ENCODE measurements at places on chromosomes 12 and 14.

- DNase-seq, result no peak
Observed at GRCh38 chr14:104991896-104992230, 6.3 kb downstream of the CLBA1 start.

DNA sequence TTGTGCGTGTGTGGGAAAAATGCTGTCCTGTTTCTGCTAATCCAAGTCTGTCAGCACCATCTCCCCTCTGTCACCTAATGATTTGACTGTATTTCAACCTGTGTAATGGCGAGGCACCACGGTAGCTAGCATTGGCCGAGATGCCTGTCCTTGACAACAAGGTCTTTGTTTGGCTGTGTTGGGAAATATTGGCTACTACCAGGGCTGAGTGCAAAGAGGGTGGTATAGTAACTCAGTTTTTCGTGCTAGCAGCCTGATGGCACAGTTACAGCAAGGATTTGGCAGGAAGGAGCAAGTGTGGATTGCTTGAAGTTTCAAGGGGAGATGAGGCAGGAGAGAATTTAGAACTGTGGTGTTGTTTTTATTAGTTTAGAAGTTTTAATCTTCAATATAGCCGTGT lies 440.3 kb upstream of the RGS6 start:
- DNase-seq, result no peak

DNA sequence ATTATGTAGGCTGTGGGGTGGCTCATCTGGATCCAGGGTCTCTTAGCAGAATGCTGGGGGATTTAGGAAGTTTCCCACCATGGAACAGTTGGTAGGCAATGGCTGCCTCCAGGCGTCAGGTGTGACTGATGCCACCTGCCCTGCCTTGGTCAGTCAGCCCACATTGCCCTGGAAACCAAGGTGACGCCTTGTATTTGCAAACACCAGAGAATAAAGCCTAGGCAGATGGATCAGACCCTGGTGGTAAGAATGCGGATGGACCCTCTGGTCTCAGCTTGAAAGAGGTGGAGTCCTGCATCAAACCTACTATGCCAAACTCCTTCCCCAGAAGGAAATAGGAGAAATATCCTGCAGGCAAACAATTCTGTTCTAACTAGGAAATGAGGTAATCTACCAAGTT lies 38.2 kb downstream of the NCKAP5L start:
- no peak for DNase-seq

DNA sequence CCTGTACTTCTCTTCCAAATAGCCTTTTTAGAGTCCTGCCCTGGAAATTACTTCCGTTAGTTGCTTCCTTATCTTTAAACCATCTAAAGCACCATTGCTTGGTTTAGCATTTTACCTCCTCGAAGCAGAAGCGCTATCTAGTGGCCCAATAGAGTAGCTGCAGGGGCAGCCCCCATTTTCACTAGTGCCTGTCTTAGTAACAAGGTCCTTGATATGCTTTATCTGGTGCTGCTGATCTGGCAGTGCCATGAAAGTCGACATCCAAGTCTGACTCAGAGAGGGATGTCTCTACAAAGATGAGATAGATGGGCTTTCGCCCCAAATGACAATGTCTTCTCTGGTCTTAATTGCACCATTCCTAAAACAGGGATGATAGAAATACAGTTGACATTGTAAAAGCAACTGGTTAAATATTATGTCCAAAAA lies 25.0 kb upstream of the CIT start:
- peak; percentile 59 for DNase-seq

- DNase-seq, result no peak
Observed at GRCh38 chr12:68975811-68976210, 42.8 kb upstream of the CPM start.

- DNase-seq, result no peak
Observed at GRCh38 chr12:54991161-54991990, 6.8 kb upstream of the TESPA1 start.

DNA sequence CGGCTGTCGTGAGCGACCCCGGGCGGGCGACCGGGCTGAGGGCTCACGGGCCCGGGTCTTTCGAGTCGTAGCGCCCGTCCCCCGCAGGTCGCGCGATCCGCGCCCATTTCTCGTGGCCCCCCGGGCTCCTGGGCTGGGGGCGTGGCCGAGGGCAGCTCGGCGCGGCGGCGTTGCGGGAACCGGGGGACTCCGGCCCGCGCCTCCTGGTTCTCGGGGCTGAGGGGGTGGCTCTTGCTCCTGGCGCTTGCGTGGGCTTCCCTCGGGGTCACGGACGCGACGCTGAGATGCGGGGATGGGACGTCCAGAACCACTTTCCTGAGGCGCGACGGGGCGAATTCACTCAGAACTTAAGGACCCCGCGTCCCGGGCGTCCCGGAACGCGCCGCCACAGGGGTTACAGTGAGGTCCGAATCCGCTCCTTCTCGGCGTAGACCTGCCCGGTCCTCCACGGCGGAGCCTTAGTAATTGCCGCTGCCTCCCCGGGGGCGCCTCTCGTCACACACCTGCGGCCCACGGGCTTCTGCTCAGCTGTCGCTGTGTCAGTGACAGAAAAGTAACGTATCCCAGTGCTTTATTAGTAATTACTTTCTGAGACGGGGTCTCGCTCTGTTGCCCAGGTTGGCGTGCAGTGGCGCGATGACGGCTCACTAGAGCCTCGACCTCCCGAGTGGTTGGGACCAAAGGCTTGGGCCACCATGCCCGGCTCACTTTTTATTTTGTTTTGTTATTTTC lies 606 bp downstream of the EP400 start:
- peak; percentile 36 for DNase-seq

DNA sequence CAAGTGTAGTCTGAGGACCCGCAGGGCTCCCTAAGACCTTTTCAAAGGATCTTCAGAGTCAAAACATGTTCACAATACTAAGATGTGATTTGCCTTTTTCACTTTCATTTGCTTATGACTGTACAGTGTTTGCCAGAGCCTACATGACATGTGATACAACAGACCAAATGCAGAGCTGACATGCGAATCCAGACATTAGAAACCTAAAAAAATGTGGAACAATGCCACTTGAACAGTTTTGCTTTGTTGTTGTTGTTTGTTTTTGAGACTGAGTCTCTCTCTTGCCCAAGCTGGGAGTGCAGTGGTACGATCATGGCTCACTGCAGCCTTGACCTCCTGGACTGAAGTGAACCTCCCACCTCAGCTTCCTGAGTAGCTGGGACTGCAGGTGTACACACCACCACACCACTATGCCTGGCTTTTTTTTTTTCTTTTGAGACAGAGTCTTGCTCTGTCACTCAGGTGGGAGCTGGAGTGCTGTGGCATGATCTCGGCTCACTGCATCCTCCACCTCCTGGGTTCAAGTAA lies 5.3 kb upstream of the RAB35 start:
- DNase-seq, result no peak

DNA sequence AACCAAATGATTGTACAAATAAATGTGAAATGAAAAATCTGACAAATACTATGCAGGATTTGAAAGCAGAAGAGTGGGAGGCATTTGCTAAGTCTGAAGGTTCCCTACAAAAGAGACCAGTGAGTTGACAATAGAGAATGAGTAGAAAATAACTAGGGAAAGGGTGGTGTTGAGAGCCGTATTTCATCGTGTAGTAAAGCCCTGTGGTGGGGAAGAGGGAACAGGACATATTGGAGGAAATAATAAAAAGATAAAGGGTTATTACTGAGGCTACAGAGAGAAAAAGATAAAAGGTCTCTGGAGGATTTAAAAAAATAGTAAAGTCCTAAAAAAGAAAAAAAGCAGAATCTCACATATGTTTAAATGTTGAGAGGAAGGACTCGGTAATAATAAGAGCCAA lies 268.8 kb downstream of the DUSP6 start:
- DNase-seq, result no peak

DNA sequence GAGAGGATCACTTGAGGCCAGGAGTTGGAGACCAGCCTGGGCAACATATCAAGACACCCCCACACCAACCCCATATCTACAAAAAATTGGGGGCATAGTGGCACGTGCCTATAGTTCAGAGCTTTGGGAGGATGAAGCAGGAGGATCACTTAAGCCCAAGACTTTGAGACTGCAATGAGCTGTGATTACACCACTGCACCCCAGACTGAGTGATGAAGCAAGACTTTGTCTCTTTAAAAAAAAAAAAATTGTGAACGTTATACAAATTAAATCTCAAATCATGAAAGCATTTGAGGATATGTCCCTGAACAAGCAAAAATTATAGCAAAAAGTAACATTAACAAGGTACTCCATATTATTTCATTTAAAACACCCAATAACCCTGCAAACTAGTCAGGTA lies 2.9 kb downstream of the LRP6 start:
- no peak for DNase-seq

- DNase-seq, result no peak
Observed at GRCh38 chr14:59627011-59627520, 50.5 kb upstream of the CCDC175 start.

DNA sequence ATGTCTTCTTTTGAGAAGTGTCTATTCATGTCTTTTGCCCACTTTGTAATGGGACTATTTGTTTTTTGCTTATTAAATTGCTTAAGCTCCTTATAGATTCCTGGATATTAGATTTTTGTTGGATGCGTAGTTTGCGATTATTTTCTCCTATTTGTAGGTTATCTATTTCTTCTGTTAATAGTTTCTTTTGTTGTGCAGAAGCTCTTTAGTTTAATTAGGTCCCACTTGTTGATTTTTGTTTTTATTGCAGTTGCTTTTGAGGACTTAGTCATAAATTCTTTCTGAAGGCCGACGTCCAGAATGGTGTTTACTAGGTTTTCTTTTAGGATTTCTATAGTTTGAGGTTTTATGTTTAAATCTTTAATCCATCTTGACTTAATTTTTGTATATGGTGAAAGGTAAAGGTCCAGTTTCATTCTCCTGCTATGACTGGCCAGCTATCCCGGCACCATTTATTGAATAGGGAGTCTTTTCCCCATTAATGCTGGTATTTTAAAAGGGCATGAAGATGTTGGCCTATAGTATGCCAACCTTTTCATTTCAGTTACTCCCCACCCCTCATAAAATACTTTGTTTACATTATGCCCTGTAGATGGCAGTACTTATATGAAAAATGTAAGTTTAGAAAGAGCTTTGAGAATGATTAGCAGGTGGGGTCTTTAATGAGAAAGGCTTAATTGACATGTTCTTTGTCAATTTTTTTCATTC lies 62.9 kb upstream of the PSMA6 start:
- peak; percentile 4 for DNase-seq

GRCh38 chr12:54689034-54689372 lies 40.8 kb upstream of the DCD start:
- DNase-seq, result peak; percentile 36

GRCh38 chr12:59070322-59070933 lies 150.1 kb upstream of the LRIG3 start:
- DNase-seq, result peak; percentile 19

GRCh38 chr14:64045091-64045490 lies 192.3 kb downstream of the SYNE2 start:
- no peak for DNase-seq

- no peak for DNase-seq
Observed at GRCh38 chr12:120474616-120474960, 5.0 kb upstream of the SRSF9 start.

DNA sequence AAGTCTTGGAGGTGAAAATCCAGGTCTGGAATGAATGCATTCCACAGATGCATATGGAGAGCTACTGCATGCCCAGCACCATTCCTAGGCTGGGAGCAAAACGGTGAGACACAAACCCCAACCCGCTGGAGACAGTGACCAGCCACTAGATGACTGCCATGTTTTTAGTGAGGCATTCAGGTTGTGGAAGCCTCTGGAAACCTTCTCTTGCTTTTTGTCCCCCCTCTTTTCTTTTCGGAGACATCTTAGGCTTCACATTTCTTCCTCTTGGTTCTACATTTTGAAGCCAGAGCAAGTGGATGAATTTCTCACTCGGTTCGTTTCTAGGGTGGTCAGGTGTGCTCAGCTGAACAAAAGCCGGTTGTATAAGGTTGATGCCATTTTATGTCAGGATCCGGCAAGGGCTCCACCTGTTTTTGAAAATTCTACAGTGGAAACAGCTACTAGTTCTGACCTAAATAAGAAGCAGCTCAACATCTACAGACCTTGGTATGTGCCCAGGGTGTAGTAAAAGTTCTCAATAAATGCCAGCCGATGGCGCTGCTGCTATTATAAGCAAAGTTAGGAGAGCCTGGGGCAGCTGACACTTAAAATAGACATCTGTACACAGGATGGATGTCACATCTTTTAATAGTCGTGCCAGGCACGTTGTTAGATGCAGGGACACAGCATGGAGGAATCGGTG lies 1.8 kb upstream of the ZNF839 start:
- DNase-seq, result peak; percentile 40

DNA sequence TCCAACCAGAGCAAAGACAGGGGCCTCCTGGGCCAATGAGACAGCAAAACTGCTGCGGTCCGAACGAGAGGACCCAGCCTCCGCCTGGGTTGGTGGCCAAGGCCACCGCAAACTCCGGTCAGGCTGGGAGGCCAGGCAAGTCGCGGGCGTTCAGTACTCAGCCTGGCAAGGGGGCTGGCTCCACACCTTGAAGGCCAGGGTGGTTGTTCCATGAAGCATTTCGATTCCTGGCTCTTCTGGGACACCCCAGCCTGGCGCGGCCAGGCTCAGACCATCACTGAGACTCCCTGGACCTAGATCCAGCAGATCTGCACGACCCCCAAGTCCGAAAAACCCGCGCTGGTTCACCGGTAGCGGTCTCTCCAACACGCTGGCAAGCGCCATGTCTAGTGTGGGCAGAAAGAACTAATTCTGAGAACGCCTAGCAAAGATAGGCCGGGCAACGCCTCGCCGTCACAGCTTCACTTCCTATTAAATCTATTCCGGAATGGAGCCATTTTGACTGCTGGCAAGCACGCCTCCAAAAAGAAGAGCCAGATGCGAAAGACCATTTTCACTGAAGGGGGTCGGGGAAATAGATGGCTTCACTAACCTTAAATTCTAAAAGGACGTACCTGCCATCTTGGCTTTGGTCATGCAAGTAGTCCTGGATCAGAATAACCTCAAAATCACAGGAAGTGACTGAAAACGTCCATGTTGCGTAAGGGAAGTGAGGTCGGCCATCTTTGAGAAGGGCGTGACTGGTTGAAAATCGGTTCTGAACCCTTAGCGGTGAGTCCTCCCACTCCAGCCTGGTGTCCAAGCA lies at the start of gene PSMB5:
TSS of gene PSMB5 (minus strand) at position 403 of the 805 bp plus-strand sequence. CDS start at position 384, 19 bp downstream.
- no peak for DNase-seq

GRCh38 chr14:68791078-68791901 lies 1.6 kb downstream of the ZFP36L1 start:
- peak; percentile 36 for DNase-seq

GRCh38 chr12:123267991-123268843 lies 3.4 kb downstream of the CDK2AP1 start:
- DNase-seq, result no peak

DNA sequence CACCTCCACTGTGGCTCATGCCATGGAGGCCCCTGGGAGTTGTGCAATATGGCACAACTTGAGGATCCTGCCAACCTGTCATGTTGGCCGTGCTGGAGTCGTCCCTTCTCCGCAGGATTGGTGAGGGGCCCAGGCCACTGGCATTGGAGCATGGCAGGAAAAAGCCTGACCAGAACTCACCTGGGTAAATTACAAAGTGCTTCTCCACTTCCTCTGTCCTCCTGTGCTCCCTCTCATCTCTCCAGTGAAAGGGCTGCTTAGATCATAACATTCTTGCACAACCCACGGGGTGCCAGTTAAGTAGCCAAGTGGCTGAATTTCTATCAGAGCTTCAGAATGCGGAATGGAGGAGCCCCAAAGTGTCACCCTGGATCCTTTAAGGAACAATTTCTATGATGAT lies 381.0 kb downstream of the DPF3 start:
- DNase-seq, result no peak

Measured in NCI-H345 (cell line).